ENCODE measurements at places on chromosomes 6 and 20. TPM values are rescaled to one million over a fixed set of nuclear protein-coding genes. Genes with fewer than 3 reads are reported as not detected.

DNA sequence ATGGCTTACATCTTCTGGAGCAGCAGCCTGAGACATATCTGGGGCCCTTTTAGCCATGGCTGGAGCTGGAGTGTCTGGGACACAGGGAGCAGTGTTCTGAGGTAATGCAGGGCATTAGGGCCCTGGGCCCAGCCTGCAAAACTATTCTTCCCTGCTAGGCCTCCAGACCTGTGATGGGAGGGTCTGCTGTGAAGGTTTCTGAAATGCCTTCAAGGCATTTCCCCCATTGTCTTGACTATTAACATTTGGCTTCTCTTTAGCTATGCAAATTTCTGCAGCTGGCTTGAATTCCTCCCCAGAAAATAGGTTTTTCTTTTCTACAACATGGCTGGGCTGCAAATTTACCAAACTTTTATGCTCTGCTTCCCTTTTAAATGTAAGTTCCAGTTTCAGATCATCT, 61.5 kb downstream of the EDN1 start:
- no peak for DNase-seq

DNA sequence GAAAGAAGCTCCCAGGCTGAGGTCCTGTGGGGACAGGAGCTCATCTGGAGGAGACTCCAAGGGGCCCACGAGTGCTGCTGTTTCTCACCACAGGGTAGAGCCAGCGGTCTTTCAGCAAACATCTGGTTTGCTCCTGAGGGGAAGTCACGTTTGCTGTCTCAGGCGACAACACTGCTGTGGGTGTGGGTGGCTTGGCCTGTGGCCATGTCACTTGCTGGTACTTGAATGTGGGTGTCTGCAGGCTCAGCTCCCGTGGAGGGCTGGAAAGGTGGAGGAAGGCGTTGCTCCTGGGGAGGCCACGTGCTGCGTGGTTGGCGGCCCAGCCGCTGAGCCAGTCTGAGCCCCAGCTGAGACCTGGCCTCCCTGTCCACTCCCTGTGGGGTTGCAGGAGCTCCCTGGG, 52.8 kb upstream of the MPC1 start:
- peak; percentile 45 for DNase-seq

- no peak for DNase-seq
Measured at GRCh38 chr20:7926323-7926722, 13.9 kb downstream of the HAO1 start.

The LY6G6D gene
- total RNA-seq, result not detected

The NFATC2 gene
- total RNA-seq, result 9.6 TPM

GRCh38 chr20:56706867-56707360, 77.8 kb downstream of the TFAP2C start:
- DNase-seq, result no peak

DNA sequence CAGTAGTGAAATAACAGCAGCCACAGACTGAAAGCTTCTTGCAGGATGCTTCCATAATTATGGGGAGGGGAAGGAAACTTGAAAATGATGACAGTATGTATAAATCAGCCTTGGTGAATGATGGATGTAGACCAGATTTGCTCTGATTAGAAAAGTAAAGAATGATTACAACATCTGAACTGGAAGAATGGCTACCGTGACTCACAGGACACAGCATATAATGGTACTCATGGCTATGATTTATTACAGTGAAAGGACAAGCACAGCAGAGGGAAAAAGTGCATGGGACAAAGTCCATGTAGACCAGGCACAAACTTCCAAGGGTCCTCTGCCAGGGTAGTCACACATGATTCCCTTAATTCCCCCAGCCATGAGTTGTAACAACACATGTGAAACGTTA, 70.7 kb upstream of the POPDC3 start:
- DNase-seq, result no peak

GRCh38 chr6:69285054-69285453, 511.8 kb downstream of the LMBRD1 start:
- no peak for DNase-seq

DNA sequence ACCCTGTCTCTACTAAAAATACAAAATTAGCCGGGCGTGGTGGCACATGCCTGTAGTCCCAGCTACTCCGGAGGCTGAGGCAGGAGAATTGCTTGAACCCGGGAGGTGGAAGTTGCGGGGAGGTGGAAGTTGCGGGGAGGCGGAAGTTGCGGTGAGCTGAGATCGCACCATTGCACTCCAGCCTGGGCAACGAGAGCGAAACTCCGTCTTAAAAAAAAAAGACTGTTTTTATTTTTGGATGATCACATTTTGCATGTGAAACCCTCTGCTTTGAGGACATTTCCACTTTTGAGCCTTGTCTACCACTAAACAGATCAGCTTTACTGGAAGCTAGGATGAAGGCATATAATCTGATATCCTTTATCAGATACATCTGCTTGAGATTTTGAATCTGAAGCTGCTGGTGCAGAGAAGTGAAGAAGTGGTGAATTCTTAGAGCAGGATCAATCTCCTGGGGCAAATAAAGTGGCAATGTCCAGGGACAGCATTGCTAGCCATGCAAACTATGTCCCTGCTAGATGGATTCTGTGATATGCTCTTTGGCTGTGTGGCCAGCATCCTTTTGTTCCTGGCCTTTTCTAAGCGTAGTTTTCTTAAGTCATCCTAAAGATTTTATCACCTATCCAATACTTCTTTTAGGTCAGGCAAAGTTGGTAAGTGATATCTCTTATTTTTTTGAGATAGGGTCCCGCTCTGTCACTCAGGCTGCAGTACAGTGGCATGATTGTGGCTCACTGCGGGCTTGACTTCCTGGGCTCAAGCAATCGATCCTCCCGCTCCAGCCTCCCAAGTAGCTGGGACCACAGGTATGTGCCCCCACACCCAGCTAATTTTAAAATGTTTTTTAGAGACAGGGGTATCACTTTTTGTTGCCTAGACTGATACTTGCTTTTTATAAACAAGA, 23.3 kb downstream of the RBL1 start:
- DNase-seq, result no peak

GRCh38 chr6:113610377-113610988, 246.7 kb upstream of the MARCKS start:
- DNase-seq, result no peak

The PTPN1 gene
- total RNA-seq, result 20.7 TPM

- DNase-seq, result peak; percentile 91
Measured at GRCh38 chr6:113825781-113826180, 31.4 kb upstream of the MARCKS start.

- DNase-seq, result no peak
Measured at GRCh38 chr20:62734326-62734725, 25.7 kb downstream of the NTSR1 start.

DNA sequence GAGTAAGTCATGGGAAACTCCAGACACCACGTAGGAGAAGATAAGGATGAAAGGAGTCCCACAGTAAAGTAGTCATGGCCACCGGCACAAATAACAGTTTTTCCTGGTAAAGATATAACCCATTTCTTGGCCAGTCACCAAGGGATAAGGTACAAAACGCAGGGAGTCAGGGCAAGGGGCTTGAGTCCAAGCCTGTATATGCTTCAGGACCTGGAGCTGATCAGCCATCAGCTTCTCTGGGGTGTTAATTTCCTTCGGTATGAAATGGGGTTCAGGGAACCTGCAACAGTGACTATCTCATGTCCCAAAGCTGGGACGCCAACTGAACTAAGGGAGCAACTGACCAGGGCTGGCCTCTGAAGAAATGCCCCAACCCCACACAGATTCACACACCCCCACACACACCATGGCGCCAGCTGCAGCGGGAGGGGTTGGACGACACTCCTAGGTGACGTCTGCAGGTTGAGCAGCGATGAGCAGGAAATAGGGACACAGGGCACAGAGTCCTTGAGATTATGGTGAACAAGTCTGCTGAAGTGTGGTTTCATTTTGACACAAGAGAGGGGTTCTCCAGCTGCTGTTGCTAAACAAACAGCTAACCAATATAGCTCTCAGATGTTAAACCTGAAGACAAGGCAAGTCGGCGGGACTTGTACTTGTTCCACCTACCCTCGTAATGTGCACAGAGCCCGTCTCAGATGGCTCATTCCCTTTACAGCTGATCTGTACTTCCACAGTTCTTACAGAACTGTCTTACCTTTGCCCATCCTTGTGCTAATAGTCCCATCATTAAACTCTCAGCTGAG, 7.4 kb upstream of the ADTRP start:
- no peak for DNase-seq

GRCh38 chr6:15500901-15501825, 161.7 kb downstream of the DTNBP1 start:
- no peak for DNase-seq

DNA sequence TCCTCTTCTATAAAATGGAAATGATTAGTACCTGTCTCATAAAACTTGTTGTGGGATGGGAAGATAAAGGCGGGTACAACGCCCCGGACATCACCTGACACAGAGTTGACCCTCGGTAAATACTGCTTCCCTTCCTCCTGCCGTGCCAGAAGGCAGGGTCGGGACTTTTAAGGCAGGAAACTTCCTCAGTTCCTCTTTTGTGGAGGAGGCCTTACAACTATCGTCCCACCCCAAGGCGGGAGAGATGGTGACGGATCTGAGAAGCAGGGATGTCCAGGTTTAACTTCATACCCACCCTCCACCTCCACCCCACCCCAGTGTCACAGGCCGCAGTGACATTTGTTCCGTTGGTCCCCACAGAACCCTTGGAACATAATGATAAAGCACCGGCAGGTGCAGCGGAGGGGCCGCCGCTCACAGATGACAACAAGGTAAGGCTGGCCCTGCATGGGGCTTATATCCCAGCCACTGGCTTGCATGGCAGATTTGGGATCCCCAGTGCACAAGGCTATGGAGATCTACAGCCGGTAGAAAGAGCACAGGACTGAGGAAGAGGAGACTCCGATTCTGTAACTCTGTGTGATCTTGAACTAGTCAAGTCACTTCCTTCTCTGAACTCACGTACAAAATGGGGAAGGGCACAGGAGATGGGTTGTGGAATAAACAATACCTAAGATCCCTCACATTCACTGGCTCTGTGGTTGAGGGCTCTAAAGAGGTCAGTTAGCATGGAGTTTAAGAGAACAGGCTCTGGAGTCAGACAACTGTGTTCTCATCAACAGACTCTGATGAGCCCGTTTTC, 764 bp downstream of the DNTTIP1 start:
- DNase-seq, result no peak

GRCh38 chr6:108123481-108123929, 42.3 kb upstream of the NR2E1 start:
- no peak for DNase-seq

GRCh38 chr6:72739368-72739779, 117.5 kb downstream of the KCNQ5 start:
- no peak for DNase-seq

DNA sequence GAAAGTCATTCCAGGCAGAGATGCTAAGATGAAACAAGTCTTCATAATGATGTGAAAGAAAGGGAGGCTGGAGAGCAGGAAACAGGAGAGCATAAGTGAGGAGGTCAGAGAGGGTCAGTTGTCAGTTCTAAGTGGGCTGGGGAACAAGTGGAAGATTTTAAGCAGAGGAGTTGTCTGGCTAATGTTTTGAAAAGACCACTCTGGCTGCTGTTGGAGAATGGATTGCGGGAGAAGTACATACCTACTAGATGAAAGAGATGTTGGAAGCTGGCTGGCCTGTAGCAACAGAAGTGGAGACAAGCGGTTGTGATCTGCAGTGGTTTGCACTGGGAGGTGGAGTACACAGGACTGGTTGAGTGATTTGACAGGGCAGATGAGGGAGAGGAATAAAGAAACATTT, 10.1 kb downstream of the SLC35F1 start:
- no peak for DNase-seq

GRCh38 chr6:40308533-40309306, 278.4 kb downstream of the LRFN2 start:
- peak; percentile 85 for DNase-seq

The KCNS1 gene
- total RNA-seq, result 1.1 TPM

Measured in tongue (tissue), 3 donors.